G401 (cell line): ENCODE measurements at places on chromosomes 7 and 10. TPM values are rescaled to one million over a fixed set of nuclear protein-coding genes. Genes with fewer than 3 reads are reported as not detected.

The COL1A2 gene
- total RNA-seq: 14.3 and 15.6 TPM in 2 replicates

The NXPH1 gene
- total RNA-seq: not detected in 2 replicates

The UNC5B gene
- total RNA-seq: 12.9 and 14.4 TPM in 2 replicates

The PHKG1 gene
- not detected in 2 replicates for total RNA-seq

The GPR146 gene
- 1.2 TPM in 1 of 2 replicates, not detected in the other for total RNA-seq

GRCh38 chr7:27991006-27991528 lies 189.5 kb downstream of the JAZF1 start:
- DNase-seq: no peak

GRCh38 chr10:4588824-4589223 lies 237.2 kb upstream of the AKR1E2 start:
- DNase-seq: no peak

DNA sequence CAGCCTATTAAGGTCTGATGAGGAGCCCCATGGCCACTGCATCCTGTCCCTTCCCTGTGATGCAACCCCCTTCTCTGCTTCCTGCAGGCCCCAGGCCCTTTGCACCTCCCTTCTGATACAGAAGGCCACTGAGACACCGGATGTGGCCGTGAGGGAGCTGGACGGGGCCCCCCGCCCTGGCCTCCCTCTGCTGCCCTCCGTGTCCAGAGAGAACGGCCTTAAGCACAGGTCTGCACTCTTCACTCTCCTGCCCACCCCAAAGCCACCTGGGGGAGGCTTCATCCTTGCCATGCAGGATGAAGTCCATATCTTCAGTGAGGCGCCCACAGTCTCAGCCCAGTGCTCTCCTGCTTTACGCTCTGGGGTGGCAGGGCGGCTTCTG lies 86.9 kb upstream of the GNA12 start:
- no peak for DNase-seq

- DNase-seq: no peak
These were observed 392.9 kb downstream of the KCNMA1 start for GRCh38 chr10:77244746-77245145.

DNA sequence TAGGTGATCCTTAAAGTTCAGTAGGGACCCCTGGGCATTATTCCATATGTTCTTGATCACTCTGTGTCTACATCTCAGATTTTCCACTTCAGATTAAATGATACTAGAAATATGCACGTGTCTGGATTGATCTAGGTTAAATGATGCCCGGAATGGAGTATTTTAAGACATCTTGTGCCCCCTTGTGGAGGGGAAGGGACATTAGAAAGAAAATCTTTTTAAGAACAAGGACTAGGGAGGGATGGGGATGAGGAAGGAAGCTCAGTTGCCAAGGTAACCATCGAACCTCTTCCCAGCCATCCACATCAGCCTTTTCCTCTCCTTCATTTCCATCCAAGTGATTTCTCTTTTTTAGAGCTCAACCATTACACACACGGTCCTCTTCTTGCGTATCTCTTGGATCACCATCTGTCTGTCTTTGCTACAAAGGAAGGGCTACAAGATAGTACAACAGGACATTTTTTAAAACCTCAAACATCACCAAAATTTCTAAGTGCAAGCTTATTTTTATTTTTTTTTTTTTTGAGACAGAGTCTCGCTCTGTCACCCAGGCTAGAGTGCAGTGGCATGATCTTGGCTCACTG lies 40.5 kb downstream of the PRSS2 start:
- DNase-seq: peak; percentile 74

GRCh38 chr7:155289107-155289506 lies 8.6 kb upstream of the INSIG1 start:
- no peak for DNase-seq

- DNase-seq: no peak
These were observed 76.3 kb upstream of the PRKAR2B start for GRCh38 chr7:106968160-106968559.

DNA sequence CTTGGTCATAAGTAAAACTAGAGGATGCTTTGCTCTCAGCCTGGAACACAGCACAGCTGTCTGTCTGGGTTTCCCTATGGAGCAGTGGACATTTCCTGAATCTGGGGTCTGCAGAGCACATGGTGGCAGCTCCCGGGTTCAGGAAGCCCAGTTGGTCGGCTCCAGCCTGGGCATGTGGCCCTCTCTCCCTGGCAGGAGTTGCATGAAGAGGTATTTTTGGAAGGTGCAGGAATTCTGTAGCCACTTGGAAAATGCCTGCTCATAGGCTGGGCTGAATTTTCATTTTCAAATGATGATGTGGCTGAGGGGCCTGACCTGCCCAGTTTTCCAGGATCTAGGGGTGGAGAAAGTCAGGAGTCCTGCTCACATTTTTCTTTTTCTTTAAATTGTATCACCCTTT lies 6.7 kb upstream of the TPST1 start:
- DNase-seq: peak; percentile 83

DNA sequence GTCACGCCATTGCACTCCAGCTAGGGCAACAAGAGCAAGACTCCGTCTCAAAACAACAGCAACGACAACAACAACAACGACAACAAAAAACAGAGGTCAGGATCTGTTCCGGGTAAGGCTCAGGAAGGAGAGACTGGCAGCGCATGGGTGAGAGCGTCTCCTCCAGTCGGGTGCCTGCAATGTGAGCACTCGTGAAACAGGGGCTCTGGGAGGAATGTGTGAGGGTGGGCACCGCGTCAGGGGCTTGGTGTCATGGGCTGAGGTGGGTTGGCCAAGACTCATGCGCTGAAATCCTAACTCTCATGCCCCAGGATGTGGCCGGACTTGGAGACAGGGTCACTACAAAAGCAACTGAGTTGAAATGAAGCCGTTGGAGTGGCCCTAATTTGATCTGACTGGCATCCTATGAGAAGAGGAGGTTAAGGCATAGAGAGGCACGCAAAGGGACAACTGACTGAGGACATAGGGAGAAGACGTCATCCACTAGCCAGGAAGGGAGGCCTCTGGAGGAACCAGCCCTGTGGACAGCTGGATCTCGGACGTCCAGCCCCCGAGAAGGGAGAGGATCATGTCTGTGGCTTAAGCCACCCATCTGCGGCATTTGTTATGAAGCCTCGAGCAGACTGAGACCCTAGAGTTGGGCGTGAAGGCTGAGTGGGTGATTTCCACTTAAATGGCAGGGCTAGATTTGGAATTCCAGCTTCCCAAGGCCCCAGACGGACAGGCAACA lies 241.5 kb upstream of the PITRM1 start:
- no peak for DNase-seq

GRCh38 chr10:30238836-30239235 lies 110.2 kb downstream of the MTPAP start:
- DNase-seq: no peak

- DNase-seq: peak; percentile 3
These were observed 544 bp downstream of the TSPAN33 start for GRCh38 chr7:129144834-129145668.

GRCh38 chr10:58404001-58404400 lies 18.8 kb downstream of the TFAM start:
- DNase-seq: no peak

GRCh38 chr10:58833771-58834561 lies 321.3 kb downstream of the BICC1 start:
- DNase-seq: no peak

GRCh38 chr10:96614515-96614914 lies 27.7 kb upstream of the TM9SF3 start:
- no peak for DNase-seq

DNA sequence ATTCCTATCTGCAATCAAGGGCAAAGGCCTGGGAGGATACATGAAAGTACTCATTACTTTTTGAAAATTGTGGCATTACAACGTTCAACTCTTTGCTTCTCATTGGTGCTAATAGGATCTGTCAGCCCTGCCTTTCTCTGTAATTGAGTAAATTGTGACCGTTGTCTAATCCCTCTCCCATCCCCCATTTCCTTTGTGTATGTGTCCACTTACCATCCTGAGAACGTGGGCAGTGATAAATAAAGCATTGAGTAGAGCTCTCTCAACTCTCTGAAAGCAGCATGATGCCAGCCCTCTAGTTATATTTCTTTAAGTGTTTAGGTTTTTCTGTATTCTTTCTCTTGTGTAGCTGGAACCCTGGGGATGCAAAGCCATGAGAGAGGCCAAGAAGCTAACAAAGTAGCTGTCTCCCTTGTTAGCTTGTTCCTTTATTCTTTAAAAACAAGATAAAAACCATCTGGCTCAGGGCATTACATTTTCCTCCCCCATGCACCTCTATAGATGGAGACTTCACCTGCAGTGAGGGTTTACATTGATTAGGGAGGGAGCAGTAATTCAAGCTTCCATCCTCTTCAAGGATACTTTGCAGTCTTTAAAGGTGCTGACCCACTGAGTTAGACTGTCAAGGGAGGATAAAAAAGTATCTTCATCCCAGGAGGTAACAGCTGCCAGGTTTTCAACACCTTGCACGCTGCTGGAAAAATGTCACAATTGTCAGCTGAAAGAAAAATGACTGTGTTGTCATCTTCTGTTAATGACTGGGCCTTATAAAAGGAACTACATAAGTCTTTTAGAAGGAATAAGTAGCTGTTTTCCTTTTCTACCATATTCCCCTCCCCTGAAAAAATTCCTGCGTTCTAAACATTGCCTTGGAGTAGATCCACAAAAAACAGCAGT lies 112.3 kb downstream of the BTRC start:
- no peak for DNase-seq

DNA sequence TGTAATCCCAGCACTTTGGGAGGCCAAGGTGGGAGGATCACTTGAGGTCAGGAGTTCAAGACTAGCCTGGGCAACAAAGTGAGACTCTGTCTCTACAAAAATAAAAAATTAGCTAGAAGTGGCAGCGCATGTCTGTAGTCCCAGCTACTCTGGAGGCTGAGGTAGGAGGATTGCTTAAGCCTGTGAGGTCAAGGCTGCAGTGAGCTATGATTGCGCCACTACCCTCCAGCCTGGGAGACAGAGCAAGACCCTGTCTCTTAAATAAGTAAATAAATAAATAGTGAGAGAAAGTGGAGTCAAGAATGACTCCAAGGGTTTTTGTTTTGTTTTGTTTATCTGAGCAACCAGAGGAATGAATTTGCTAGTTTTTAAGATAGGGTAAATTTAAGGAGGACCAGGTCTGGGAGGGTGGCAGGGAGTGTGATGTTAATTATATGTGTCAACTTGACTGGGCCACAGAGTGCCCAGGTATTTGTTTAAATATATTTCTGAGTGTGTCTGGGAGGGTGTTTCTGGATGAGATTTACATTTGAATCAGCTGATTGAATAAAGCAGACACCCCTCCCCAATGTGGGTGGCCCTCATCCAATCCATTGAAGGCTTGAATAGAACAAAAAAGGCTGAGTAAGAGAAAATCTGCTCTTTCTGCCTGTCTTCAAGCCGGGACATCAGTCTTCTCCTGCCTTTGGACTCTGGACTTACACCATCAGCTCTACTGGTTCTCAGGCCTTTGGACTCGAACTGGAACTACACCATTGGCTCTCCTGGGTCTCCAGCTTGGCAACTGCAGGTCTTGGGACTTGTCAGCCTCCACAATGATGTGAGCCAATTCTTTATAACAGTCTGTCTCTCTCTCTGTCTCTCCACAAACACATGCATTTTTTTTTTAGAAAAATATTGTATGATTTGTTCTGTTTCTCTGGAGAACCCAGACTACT lies 23.5 kb downstream of the IMPDH1 start:
- no peak for DNase-seq
